ENCODE measurements at places on chromosomes 16 and 17. TPM values are rescaled to one million over a fixed set of nuclear protein-coding genes. Genes with fewer than 3 reads are reported as not detected.
A peak's percentile ranks its signal among the peaks of the same experiment; 100 is the strongest.

The KRT31 gene
- total RNA-seq, result not detected

The HAP1 gene
- total RNA-seq, result under 0.01 TPM

The CCL17 gene
- not detected for total RNA-seq

The SLC6A2 gene
- not detected for total RNA-seq

The NPIPA3 gene
- total RNA-seq, result not detected

GRCh38 chr16:5066511-5066910 is 755 bp upstream of the C16orf89 start:
- peaks cover 19% of the 10 kb centered on the region for H3K27me3 ChIP-seq
- no peak for DNase-seq
- H3K4me3 ChIP-seq, result no peak overlapping the region
- no peaks in the 10 kb centered on the region for H3K36me3 ChIP-seq
- H3K27ac ChIP-seq, result no peak overlapping the region

DNA sequence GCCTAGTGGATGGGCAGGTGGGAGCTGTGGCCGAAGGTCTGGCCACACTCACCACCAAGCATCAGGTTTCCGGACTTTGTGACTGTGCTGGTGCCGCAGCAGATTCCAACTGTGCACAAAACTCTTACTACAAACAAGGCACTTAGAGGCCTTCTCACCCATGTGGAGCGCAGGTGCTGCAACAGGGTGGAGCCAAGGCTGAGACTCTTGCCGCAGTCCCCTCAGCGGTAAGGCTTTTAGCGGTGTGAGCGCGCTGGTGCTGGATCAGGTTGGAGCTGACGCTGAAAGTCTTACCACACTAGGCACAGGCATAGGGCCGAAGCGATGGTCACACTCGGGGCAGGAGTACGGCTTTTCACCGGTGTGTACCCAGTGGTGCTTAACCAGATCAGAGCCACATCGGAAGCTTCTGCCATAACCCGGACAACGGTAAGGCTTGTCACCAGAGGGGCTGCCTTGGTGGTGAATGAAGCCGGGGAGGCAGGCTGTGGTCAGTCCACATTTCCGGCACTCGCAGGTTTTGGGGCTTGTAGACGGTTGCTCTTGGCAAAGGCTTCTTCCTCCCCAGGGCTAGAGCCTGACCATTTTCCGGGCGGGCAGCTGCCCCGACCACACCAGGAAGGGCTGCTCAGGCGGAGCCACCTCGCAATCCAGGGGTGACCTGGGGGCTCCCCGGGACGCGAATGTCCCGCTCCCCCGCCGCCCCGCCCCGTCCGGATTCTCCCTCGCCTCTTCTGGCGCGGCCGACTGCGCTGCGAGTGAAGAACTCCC is 1.0 kb upstream of the ARMC5 start:
- H3K27ac ChIP-seq, result peak overlapping the region; percentile 90
- peaks cover 17% of the 10 kb centered on the region for H3K4me1 ChIP-seq
- H3K36me3 ChIP-seq, result peaks cover 4% of the 10 kb centered on the region
- H3K4me3 ChIP-seq, result peak overlapping the region; percentile 55
- peak; percentile 45 for DNase-seq

GRCh38 chr17:7147772-7148171 is 31.4 kb downstream of the ASGR1 start:
- DNase-seq, result no peak
- peaks cover 22% of the 10 kb centered on the region for H3K27me3 ChIP-seq
- no peaks in the 10 kb centered on the region for H3K4me1 ChIP-seq
- H3K4me3 ChIP-seq, result no peak overlapping the region

DNA sequence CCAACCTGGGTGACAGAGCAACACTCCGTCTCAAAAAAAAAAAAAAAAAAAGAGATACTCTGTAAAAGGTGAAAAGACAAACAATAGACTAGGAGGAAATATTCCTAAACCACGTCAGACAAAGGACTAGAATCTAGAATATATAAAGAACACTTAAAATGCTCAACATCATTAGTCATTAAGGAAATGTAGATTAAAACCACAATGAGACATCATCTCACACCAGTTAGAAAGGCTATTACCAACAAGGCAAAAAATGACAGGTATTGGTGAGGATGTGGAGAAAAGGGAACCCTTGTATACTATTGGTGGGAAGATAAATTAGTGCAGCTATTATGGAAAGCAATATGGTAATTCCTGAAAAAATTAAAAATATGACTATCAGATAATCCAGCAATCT is 903.1 kb upstream of the SOX9 start:
- no peaks in the 10 kb centered on the region for H3K4me1 ChIP-seq
- no peaks in the 10 kb centered on the region for H3K27me3 ChIP-seq
- H3K36me3 ChIP-seq, result no peaks in the 10 kb centered on the region
- no peak overlapping the region for H3K4me3 ChIP-seq

GRCh38 chr17:12815642-12816141 is 26.4 kb downstream of the ARHGAP44 start:
- no peaks in the 10 kb centered on the region for H3K4me1 ChIP-seq
- H3K27ac ChIP-seq, result no peak overlapping the region
- H3K4me3 ChIP-seq, result no peak overlapping the region
- no peaks in the 10 kb centered on the region for H3K27me3 ChIP-seq
- DNase-seq, result no peak

DNA sequence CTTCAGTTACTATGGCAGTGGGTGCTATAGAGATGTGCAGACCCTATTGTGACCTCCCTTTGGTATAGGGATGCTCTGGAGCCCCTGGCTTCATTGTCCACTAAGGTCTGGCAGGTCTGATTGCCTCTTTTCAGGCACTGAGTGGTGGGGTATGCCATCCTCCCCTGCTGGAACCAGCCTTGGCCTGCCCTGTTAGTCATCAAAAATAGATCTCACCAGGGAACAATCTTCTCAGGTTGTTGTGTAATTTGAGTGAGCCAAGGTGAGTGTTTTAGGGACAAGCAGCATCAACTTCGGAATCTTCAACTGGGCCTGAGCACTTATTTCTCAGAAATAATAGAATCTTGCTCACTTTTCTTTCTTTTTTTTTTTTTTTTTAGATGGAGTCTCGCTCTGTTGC is 19.6 kb downstream of the HMOX2 start:
- H3K4me3 ChIP-seq, result no peak overlapping the region
- peak overlapping the region; percentile 55 for H3K27ac ChIP-seq
- H3K27me3 ChIP-seq, result no peaks in the 10 kb centered on the region
- no peak for DNase-seq

DNA sequence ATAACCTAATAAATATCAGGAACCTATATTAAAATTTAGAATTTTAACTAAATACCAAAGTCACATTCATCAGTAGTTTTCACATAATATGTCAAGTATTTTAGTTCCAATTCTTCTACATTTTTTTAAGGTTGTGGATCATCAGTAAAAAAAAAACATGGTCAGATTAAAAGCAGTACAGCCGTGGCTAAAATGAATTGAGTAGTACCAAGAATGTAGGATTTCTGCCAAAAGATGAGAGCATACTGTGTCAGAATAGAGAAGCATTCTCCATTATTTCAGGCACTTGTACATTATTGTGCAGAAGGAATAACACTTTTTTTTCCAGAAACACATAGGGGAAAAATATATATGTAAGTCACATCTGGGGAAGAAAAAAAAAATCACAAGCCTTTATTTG is 1176.1 kb downstream of the CDH11 start:
- no peak overlapping the region for H3K4me3 ChIP-seq
- no peak for DNase-seq
- no peak overlapping the region for H3K27ac ChIP-seq
- H3K27me3 ChIP-seq, result no peaks in the 10 kb centered on the region

GRCh38 chr16:3274490-3274889 is 8.8 kb upstream of the ZNF263 start:
- peak; percentile 30 for DNase-seq
- H3K36me3 ChIP-seq, result no peaks in the 10 kb centered on the region
- peaks cover 3% of the 10 kb centered on the region for H3K27me3 ChIP-seq
- no peaks in the 10 kb centered on the region for H3K4me1 ChIP-seq

DNA sequence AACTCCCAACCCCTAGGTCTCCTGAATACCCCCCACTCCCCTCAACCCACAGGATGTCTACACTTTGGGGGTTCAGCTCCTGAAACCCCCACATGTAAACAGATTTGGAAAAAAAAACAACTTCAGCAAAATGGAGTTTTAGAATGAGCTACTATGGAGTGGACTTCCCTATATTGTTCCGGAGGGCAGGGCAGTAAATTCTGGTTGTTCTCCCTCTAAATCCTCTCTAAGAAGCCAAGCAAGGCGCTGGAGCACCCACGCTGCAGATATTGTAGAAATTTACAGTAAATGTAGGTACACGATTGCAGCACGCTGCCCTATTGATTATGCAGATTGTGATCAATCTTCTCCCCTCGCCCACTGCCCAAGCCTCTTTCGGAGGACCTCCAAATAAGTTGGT is 8.5 kb upstream of the ZFHX3 start:
- no peaks in the 10 kb centered on the region for H3K27me3 ChIP-seq
- DNase-seq, result no peak
- no peaks in the 10 kb centered on the region for H3K36me3 ChIP-seq
- H3K27ac ChIP-seq, result peak overlapping the region; percentile 92
- H3K4me1 ChIP-seq, result peaks cover 30% of the 10 kb centered on the region

DNA sequence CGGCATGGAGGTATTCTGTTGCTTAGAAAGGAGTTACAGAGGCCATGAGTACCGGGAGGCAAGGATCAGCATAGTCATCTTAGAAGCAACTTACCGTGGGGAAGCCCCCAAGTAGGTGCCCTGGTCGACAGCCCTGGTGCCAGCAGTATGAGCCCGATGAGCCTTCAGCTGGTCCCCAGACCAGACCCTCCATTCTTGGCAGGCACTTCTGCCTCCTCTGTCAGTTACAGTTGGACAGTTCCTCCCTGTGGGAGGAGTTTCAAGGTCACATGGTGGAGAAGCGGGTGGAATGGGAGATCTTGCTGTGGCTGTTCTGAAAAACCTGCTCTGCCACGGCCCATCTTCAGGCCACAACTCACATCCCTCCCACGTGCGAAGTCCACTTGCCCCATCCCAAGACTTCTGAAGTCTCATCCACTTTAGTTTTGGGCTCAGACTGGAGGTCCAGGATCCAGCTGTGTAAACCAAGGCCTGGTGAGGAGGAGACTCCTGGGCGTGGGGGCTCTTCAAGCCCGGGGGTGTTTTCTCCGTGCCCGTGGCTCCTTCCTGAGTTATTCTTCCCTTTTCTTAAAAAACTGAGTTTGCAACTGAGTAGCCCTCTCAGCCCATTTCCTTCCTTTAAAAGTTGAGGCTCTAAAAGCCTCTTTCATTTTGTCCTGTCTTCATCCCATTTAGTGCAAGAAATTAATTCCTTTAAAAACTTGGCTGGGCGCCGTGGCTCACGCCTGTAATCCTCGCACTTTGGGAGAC is 133.5 kb downstream of the SEC14L1 start:
- H3K36me3 ChIP-seq, result no peaks in the 10 kb centered on the region
- H3K4me3 ChIP-seq, result no peak overlapping the region
- no peak overlapping the region for H3K27ac ChIP-seq
- H3K4me1 ChIP-seq, result no peaks in the 10 kb centered on the region

GRCh38 chr16:77853161-77853560 is 64.8 kb downstream of the VAT1L start:
- H3K36me3 ChIP-seq, result no peaks in the 10 kb centered on the region
- DNase-seq, result no peak
- no peak overlapping the region for H3K27ac ChIP-seq
- H3K4me3 ChIP-seq, result no peak overlapping the region
- peaks cover 2% of the 10 kb centered on the region for H3K4me1 ChIP-seq
- no peaks in the 10 kb centered on the region for H3K27me3 ChIP-seq

DNA sequence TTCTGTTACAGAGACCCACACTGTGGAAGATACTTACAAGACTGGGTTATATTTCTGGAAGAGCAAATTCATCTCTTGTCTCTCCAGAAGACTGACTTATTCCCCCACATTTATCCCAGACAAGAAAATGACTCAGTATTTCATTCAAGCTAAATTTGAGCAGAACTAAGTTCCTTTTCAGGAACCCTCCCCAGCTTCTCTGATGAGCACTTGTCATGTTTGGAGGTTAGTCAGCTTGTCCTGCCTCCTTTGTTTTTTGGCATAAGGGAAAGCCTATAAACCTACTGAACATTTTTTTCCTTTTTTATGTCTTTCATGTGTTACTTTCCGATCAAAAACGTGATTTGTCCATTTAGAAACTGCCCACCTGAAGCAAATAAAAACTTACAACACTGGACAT is 198.0 kb downstream of the C16orf95 start:
- H3K4me3 ChIP-seq, result no peak overlapping the region
- H3K36me3 ChIP-seq, result no peaks in the 10 kb centered on the region
- no peak for DNase-seq
- no peaks in the 10 kb centered on the region for H3K4me1 ChIP-seq

DNA sequence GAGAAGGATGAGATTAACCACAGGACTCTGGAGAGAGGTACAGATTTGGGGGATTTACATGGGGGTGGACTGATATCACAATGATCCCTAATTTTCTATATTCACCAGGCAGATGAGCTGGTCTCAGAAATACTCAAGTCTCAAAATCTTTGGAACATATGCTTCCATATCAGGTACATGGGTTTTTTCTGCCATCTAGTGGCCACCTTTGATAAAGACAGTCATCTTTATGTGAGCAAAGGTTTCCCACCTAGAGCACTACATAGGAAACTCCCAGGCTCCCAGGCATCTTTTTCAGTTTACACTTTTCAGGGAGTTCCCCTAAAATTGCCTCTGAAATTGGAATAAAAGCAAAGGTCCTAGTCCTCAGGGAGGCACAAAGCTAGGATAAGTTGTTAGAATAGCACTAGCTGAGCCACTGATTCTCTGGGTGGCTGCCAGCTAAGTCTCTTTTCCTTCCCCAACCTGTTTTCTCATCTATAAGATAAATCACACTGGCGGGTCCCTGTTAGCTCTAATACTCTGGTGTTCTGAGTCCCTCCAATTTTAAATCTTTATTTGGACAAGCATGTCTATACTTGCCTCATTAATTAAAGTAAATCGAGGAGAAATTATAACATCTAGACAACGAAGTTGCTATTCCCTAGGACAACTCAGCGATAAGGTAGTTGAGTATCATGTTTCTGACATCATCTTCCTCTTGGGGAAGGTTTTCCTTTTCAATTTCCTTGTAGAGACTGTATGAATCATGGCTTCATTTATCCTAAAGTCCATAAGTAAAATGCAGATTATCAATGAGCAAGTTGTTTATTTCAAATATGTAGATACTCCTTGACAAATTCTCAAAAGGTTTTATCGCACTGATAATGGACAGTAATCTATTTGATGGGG is 19.0 kb upstream of the MON1B start:
- H3K27ac ChIP-seq, result no peak overlapping the region
- no peaks in the 10 kb centered on the region for H3K36me3 ChIP-seq
- DNase-seq, result peak; percentile 59
- H3K4me1 ChIP-seq, result no peaks in the 10 kb centered on the region
- no peak overlapping the region for H3K4me3 ChIP-seq
- H3K27me3 ChIP-seq, result peaks cover 1% of the 10 kb centered on the region
